ENCODE measurements at places on chromosomes 6 and 20. TPM values are rescaled to one million over a fixed set of nuclear protein-coding genes. Genes with fewer than 3 reads are reported as not detected.
A peak's percentile ranks its signal among the peaks of the same experiment; 100 is the strongest.

GRCh38 chr20:24027229-24027628 is 38.6 kb upstream of the GGTLC1 start:
- H3K27me3 ChIP-seq, result no peaks in the 10 kb centered on the region
- H3K36me3 ChIP-seq, result no peaks in the 10 kb centered on the region
- H3K4me3 ChIP-seq, result no peak overlapping the region
- no peak for DNase-seq
- H3K27ac ChIP-seq, result no peak overlapping the region
- H3K4me1 ChIP-seq, result no peaks in the 10 kb centered on the region

DNA sequence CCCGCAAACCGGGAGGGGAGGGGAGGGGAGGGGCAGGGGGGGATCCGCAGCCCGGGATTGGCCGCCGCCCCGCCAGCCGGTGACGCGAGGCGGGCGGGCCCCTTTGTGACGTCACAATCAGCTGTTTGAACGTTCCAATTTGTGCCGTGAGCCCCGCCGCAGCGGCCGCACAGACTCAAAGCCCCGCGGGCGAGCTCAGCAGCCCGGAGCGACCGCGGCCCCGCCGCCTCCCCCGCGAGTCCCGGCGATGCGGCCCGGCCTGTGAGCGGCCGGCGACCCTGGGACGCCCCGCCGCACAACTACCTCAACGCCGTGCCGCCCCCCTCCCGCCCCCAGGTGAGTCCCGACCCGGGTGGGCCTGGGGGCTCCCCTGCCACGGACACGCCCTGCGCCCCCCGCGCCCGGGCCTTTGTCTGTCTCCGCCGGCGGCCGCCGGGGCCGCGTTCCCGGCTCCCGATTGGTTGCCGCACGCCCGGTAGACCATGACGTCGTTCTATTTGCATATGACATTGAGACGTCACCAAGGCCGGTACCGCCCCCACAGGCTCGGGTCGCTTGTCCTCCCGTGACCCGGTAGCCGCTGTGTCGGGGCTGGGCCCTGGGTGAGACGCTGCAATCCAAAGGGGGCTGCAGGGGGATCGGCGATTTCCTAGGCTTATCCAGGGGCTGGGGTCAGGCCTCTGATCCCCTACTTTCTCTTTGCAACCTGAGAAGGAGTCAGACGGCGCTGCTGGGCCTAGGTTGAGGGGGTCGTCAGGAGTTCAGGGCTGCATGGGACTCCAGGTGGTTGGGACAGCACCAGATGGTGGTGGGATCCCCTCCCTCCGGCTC is at the start of gene TP53INP2:
TP53INP2 (plus strand) TSS at position 168 of the 831 bp plus-strand sequence. CDS start 4,396 bp downstream, outside the sequence.
- DNase-seq, result peak; percentile 96
- H3K36me3 ChIP-seq, result no peaks in the 10 kb centered on the region
- H3K4me1 ChIP-seq, result peaks cover 7% of the 10 kb centered on the region

DNA sequence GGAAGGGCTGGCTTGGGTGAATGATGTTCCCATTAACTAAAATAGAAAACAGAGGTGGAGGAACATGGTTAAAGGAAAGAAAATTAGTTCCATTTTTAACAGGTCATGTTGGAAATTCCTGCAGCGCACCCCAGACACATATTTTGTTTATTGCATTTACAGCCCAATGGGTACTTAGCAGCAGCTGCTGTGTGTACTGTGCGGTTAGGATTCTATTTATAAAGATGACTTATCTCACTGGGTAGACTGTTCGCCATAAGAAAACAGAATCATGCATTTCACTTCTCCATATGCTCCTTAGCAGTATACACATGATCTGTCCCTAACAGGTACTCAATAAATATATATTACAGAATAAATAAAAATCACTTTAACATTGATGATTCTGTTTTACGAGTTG is 135.8 kb downstream of the SLC35F1 start:
- no peaks in the 10 kb centered on the region for H3K27me3 ChIP-seq
- H3K36me3 ChIP-seq, result no peaks in the 10 kb centered on the region
- no peak overlapping the region for H3K27ac ChIP-seq
- no peak overlapping the region for H3K4me3 ChIP-seq

- no peaks in the 10 kb centered on the region for H3K4me1 ChIP-seq
- no peak overlapping the region for H3K27ac ChIP-seq
- no peak for DNase-seq
- H3K36me3 ChIP-seq, result no peaks in the 10 kb centered on the region
- no peak overlapping the region for H3K4me3 ChIP-seq
Measured at GRCh38 chr20:617934-618690, 8.0 kb upstream of the TCF15 start.

APCDD1L gene
- total RNA-seq, result 0.23 TPM

IL20RA gene
- 0.63 TPM for total RNA-seq

Data from hepatocyte (in vitro differentiated cells).